ENCODE measurements at places on chromosomes 3 and 15. TPM values are rescaled to one million over a fixed set of nuclear protein-coding genes. Genes with fewer than 3 reads are reported as not detected.

- DNase-seq: no peak
These were observed 27.0 kb upstream of the TFG start for GRCh38 chr3:100682056-100682853.

Gene GNAT1
- polyA plus RNA-seq: 0.05 TPM

Gene ZFAND6
- 71.8 TPM for polyA plus RNA-seq

- DNase-seq: no peak
These were observed 162.4 kb upstream of the TGFBR2 start for GRCh38 chr3:30443756-30444673.

Gene VWA5B2
- polyA plus RNA-seq: 0.01 TPM

Measured in mammary epithelial cell (primary cell).